ENCODE measurements at places on chromosomes 5 and 9. TPM values are rescaled to one million over a fixed set of nuclear protein-coding genes. Genes with fewer than 3 reads are reported as not detected.

DNA sequence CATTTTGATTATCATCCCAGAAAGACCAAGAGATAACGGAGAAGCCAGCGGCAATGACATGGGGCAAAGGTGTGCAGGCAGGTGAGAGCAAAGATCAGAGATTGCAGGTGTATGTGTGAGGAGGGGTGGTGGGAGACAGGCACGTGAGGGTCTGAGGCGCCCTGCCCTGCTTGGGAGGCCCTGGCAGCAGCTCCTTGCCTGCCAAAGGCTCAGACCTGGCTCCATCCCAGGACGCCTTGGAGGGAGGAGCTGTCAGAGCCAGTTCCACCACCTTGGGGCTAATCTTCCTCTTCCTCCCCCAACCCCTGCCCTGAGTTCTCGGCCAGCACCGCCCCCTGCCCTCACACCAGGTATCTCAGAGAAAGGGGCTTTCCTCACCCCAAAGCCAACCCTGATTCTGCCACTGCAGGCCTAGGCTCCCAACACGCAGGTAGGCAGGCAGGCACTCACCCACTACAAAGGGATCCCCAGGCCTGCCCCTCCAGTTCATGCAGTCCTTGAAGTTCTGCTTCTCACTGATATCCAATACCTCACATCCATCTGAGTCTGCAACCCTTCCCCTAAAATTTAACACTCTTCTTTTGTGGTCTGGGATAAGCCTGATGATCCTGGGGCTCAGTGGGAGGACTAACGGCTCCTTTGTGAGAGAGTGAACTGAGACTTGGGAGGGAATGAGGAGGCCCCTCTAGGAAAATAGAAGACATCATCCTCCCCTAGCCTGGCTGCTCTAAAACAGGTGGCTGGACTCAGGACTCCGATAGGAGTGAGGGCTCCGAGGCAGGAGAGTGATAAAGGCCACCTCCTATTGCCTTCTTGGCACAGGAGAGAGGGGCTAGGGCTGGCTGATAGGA lies 1.8 kb downstream of the AQP3 start:
- DNase-seq, result no peak

DNA sequence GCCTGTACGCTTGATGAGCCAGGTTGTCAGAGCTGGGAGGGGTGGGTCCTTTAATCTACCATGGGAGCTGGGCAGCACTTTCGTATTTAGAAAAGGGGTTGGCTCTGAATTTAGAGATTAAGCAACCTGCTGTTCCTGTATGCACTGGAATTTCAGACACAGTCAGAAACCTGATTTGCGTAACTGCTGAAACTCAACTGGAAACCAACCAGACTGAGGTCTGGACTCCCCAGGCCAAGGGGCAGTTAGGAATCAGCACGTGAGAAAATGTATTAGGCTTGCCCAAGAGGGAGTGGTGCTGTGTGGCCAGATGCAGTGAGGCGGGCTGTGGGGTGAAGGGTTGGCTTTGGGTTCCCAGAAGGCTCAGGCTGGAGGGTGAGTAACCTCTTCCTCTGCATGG lies 235.0 kb downstream of the GOLPH3 start:
- DNase-seq, result no peak

GRCh38 chr5:121987685-121988073 lies 25.9 kb downstream of the SRFBP1 start:
- no peak for DNase-seq

DNA sequence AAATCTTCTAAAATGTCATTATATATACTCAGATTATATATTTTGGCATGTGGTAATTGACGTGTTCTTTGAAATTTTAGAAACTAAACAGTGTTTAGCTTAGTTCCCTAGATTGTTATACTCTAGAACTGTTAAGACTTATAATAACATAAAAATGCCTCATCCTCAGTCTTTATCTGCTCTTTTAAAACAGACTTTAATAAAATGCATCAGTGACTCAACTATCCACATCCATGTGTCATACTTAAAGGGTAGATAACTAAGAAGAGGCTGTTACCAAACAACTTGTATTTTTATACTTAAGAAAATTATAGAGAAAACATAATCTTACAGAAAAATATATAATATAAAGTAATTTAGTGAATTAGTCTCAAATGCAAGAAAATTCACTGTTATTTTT lies 15.2 kb downstream of the NFIL3 start:
- DNase-seq, result no peak

GRCh38 chr5:25544652-25545249 lies 900.0 kb upstream of the CDH10 start:
- peak; percentile 15 for DNase-seq

- DNase-seq, result no peak
Measured at GRCh38 chr9:88835038-88835466, 156.2 kb upstream of the S1PR3 start.

GRCh38 chr9:125189011-125189360 lies 617 bp downstream of the PPP6C start:
- DNase-seq, result peak; percentile 10

DNA sequence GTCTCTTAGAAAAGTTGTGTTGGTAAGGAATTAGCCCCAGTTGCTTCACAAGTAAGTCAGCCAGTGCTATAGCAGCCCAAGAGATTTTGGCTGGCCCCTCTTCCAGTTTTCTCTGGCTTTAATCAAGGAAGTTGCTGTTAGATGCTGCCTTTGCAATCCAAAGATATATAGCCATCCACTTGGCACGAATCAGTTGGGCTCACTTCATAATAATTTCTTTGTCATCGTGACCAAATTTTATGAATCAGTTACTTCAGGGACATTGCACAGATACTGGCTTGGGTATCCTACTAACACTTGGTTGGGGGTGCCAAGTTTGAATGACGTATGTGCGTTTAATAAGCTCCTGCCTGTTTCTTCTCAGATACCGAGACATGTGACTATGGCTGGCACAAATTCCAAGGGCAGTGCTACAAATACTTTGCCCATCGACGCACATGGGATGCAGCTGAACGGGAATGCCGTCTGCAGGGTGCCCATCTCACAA lies 81.5 kb downstream of the VCAN start:
- DNase-seq, result no peak

DNA sequence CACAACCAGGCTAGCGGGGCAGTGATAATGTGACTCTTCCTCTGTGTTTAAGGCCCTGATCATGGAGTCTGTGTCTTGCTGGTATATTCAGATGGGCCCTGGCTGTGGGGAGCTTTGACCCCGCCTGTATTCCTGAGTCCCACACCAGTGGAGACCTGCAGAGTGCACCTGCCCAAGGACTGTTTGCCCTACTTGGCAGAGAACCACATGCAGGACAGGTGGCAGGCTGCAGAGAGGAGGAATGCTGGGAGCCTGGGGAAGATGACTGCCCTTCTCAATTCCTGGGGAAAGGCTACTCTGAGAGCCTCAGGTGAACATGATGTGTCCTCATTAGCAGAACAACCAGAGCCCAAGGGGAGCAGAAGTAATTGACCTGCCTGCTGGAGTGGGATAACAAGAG lies 36.2 kb downstream of the IARS1 start:
- no peak for DNase-seq

The RELL2 gene
- total RNA-seq, result 6.7 TPM

The PCDHB13 gene
- 7.4 TPM for total RNA-seq
